DMS79 (cell line): ENCODE measurements at places on chromosomes 5 and 9.

GRCh38 chr9:129125478-129125877 lies 14.3 kb downstream of the PTPA start:
- no peak for DNase-seq

- DNase-seq: no peak
These were observed 134.3 kb upstream of the MAP1B start for GRCh38 chr5:71972777-71973473.

DNA sequence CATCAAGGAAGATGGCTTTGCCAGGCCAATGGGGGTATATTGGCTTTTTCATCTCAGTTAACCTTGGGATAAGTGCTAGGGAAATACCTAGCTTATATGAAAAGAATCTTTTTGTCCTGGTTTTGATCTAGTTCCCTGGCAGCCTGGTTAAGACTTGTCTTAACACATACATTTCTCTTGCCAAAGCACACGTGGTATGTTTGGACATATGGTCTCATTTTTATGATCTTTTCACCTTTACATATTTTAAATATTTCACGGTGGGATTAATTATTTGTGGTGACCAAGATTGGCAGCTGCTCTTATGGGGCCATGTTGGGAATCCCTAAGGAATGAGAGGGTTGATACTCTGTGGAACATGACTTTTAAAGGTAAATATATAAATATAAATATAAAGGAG lies 312.5 kb downstream of the NPR3 start:
- no peak for DNase-seq

GRCh38 chr9:99485459-99485858 lies 263.4 kb downstream of the SEC61B start:
- no peak for DNase-seq

DNA sequence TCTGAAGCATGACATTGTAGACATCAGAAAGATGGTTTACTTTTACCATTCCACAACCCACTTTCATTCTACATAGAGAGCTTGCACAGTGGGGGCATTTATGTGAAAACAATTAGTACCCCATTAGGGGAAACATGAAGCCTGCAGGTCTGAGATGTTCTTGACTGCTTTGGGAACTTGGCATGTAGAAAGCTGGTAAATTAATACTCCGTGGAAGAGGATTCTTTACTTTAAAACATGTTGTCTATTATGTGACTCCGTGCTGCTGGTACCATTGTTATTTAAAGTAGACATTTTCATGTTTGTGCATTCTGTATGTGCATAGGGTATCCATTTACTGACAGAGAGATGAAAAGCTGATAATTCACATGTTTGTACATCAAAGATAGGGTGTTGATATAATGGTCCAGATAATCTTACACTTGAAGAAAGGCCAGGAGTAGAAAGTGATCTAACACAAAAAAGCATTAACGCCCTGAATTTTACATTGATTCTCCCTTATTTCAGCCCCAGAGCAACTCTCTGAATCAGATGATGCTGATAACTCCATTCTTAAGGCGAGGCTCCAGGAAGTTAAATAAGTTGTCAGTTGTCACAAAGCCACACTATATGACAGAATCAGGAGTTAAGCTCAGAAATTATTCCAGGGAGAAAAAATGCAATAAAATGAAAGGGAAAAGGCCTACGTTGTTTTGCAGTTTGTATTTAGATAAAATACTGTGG lies 50.1 kb upstream of the CD180 start:
- DNase-seq: peak; percentile 25

DNA sequence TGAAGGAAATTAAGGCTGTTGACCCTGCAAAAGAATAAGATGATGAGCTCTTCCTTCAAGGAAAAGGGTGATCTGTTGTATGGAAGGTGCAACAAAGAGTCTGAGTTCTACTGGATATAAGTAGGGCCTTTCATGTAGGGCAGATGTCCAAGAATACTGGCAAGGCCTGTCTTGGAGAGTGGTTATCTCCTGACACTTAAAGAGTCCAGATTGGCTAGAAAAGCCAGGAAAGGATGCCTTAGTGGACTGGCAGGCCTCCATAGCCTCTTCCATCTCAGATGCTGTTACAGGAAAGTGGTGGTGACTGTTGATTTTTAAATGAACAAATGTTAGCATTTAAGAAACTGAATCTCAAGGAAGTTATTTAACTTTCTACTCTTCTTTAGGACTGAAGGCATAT lies 396.2 kb downstream of the RAB3C start:
- DNase-seq: no peak

DNA sequence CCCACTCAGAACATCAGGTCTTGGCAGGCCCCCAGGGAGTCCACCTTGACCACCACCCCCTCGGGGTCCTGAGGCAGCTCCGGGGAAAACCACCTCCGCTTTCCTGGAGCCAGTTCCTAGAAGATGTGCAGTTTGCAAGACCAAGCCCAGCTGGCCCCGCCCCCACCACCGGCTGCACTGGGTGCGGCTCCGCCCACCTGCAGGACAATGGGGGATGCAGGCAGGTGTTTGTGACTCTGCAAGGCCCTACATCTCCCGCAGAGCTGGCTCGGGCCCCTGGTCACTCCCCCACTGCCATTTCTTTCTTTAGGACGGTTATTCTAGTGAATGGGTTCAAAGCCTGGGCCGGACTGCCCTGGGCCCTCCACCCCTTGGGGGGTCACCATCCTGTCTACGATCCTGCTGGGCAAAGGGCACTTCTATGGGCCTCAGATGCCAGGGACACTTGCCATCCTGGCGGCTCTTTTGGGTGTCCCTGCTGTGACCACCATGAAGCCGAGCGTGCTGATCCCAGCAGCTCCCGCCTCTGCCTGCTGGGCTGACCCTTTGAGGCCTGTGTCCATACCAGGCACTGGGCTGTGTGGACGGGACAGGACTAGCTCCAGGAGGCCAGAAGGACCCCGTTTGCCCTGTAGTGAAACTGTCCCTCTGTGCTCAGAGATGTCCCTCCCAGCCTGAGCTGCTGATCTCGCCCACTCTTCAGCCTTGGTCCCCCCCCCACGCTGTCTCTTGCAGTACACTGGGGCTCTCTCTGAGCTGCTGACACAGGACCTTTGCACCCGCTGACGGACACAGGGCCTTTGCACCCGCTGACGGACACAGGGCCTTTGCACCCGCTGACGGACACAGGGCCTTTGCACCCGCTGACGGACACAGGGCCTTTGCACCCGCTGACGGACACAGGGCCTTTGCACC lies 5.9 kb upstream of the NACC2 start:
- DNase-seq: peak; percentile 49

GRCh38 chr9:78707080-78707479 lies 410.2 kb downstream of the PSAT1 start:
- DNase-seq: no peak

DNA sequence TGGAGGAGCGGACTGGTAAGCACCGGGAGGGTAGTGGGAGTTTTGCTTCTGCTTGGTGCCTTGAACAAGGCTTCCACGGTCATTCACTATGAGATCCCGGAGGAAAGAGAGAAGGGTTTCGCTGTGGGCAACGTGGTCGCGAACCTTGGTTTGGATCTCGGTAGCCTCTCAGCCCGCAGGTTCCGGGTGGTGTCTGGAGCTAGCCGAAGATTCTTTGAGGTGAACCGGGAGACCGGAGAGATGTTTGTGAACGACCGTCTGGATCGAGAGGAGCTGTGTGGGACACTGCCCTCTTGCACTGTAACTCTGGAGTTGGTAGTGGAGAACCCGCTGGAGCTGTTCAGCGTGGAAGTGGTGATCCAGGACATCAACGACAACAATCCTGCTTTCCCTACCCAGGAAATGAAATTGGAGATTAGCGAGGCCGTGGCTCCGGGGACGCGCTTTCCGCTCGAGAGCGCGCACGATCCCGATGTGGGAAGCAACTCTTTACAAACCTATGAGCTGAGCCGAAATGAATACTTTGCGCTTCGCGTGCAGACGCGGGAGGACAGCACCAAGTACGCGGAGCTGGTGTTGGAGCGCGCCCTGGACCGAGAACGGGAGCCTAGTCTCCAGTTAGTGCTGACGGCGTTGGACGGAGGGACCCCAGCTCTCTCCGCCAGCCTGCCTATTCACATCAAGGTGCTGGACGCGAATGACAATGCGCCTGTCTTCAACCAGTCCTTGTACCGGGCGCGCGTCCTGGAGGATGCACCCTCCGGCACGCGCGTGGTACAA lies 556 bp downstream of the PCDHGC3 start:
- DNase-seq: peak; percentile 4

DNA sequence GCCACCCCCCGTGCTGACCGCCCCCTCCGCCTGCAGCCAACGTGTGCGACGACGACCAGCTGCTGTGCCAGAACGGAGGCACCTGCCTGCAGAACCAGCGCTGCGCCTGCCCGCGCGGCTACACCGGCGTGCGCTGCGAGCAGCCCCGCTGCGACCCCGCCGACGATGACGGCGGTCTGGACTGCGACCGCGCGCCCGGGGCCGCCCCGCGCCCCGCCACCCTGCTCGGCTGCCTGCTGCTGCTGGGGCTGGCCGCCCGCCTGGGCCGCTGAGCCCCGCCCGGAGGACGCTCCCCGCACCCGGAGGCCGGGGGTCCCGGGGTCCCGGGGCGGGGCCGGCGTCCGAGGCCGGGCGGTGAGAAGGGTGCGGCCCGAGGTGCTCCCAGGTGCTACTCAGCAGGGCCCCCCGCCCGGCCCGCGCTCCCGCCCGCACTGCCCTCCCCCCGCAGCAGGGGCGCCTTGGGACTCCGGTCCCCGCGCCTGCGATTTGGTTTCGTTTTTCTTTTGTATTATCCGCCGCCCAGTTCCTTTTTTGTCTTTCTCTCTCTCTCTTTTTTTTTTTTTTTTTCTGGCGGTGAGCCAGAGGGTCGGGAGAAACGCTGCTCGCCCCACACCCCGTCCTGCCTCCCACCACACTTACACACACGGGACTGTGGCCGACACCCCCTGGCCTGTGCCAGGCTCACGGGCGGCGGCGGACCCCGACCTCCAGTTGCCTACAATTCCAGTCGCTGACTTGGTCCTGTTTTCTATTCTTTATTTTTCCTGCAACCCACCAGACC lies 80.2 kb downstream of the NTNG2 start:
- no peak for DNase-seq

GRCh38 chr5:78567617-78568016 lies 81.0 kb downstream of the LHFPL2 start:
- no peak for DNase-seq

DNA sequence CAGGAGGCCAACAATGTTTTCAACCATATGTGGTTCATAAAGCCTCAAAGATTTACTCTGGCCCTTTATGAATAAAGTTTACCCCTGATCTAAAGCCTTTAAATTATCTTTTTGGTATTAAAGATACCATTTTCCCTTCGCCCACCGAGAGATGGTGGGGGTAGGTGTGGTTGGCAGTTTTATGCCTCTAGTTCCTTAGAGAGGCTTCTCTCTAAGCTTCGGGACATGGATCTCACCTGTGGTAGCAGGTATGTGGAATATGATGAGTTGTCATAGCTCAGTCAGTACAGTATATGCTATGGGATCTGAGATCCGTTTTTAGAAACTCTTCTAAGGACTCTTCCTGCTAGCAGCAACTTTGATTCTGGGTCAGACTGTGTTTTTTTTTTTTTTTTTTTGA lies 2.3 kb downstream of the UQCRQ start:
- no peak for DNase-seq

GRCh38 chr9:109192732-109193361 lies 25.8 kb upstream of the FRRS1L start:
- DNase-seq: no peak

GRCh38 chr9:70947511-70947910 lies 173.9 kb downstream of the TRPM3 start:
- DNase-seq: no peak

- DNase-seq: no peak
These were observed 24.0 kb upstream of the SLC9A3 start for GRCh38 chr5:548256-548655.

- no peak for DNase-seq
These were observed 1176.9 kb upstream of the C9orf72 start for GRCh38 chr9:28750136-28750535.

GRCh38 chr5:90792725-90793124 lies 234.1 kb downstream of the ADGRV1 start:
- DNase-seq: no peak

DNA sequence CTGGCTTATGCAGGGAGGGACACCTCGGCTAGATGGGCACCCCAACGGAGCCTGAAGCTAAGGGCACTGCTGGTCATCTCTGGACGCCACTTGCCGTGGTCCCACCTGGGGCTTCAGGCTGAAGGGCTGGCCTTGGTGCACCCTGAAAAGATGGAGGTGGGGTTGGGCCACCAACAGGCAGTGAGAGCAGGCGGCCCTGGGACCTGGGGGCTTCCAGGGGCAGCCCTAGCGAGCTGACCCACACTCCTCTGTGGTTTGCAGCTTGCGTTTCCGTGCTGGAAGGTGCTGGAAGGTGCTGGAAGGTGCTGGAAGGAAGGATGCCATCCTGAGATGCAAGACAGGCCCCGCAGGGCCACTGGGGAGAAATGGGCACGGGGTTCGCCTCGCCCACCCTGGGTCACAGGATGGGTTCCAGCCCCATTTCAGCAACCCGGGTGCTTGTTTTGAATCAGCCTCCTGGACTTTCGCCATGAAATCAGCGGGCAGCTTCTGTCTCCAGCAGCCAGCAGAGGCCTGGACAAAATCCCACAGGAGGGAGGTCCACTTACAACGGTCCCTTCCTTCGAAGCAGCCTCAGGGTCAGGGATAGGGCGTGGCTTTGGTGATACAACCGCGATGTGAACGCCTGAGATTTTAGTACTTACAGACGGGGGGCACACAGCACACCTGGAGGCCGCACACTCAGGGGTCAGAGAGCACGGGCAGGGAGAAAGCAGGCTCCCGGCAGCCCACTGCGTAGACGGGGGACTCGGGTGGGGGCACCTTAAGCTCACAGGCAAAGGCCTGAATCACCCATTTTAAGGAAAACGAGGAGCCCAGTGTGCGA lies 303.1 kb upstream of the IRX4 start:
- no peak for DNase-seq

- DNase-seq: peak; percentile 7
These were observed 115.9 kb upstream of the SH3GL2 start for GRCh38 chr9:17462869-17463464.

DNA sequence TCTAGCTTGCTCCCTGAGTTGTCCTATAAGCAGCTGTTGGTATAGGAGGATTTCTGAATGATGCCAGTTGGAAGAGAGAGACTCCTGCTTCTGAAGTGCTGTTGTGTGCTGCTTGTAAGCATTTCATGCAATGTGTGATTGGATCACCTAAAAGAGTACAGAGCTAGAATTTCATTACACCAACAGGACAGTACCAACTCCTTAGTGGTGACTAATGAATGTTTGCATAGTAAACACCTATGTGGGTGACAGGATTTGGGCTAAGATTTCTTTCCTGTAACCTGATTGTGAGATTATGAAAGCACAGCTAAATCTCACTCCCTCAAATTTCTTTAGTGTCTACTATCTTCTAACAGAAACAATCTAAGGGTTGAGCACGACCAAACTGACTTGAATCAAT lies 67.0 kb downstream of the GCNT1 start:
- no peak for DNase-seq

DNA sequence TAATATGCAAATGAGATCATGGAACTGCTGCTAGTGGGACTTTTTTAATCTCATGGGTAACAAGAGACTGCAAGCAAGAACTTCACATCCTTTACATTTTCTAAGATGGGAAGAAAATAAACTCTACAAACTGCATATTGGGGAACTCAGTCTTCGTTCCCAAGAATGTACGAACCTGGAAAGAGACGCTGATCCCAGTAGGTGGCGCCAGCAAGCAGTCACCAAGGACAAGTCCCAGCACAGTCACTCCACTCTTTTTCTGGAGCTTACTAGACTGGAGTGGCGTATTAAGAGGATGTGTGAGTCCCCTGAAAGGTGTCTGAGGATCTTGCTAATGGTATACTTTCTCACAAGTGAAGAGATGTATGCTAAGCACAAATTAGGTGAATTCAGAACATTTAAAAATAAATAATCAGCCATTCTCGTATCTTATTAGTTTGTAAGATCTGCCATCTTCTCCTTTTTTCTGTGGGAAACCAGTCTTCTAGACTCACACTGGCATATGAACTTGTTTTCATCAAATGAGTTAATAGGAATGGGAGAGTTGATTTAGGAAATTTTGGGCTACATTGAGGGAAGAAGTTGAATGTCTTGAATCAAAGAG lies 16.0 kb upstream of the PUM3 start:
- peak; percentile 25 for DNase-seq
